ENCODE measurements at places on chromosomes 4 and X. TPM values are rescaled to one million over a fixed set of nuclear protein-coding genes. Genes with fewer than 3 reads are reported as not detected.

- no peak for DNase-seq
Observed at GRCh38 chrX:79084923-79085322, 59.6 kb upstream of the GPR174 start.

GRCh38 chr4:163665521-163666331 is 171.2 kb downstream of the TMA16 start:
- no peak for DNase-seq

The LRIT3 gene
- 0.26 TPM for total RNA-seq

GRCh38 chr4:161249779-161250440 is 913.9 kb downstream of the FSTL5 start:
- DNase-seq, result no peak

DNA sequence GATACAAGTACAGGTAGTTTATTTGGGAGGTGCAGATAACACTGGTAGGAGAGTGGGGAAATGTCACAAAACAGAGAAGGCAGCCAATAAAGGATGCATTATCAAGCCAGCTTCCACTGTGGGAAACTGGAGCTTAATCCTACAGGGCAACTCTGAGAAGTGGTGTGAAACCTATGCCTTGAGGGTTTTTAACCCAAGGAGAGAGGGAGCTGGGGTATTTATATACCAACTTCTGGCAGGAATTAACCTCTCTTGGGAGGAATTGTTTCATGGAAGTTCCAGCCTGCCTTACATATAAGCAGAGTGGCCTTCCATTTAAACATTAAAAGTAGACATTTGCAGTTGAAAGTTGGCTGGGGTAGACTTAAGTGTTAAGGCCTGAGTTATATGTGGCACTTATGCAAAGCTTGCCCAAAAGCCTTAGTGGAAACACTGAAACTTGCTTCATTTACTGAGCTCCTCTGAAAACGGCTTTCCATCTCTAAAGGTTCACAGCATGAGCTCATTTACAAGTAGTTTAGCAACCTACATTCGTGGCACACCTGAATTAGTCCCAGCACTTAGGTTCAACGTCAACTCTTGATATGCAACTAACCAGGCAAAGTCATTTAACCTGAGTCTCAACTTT is 19.2 kb downstream of the MAGEB17 start:
- DNase-seq, result no peak

The OPRPN gene
- not detected for total RNA-seq

The POU3F4 gene
- 0.09 TPM for total RNA-seq

GRCh38 chrX:53125506-53125905 is 31.6 kb downstream of the KANTR start:
- DNase-seq, result no peak

Measured in aorta (tissue), 5 donors.